ENCODE measurements at places on chromosomes 3 and 15.
A peak's percentile ranks its signal among the peaks of the same experiment; 100 is the strongest.

- no peak for DNase-seq
Observed at GRCh38 chr3:51510996-51511395, 11.2 kb upstream of the DCAF1 start.

- peak; percentile 27 for DNase-seq
Observed at GRCh38 chr3:81302045-81302444, 459.4 kb downstream of the GBE1 start.

DNA sequence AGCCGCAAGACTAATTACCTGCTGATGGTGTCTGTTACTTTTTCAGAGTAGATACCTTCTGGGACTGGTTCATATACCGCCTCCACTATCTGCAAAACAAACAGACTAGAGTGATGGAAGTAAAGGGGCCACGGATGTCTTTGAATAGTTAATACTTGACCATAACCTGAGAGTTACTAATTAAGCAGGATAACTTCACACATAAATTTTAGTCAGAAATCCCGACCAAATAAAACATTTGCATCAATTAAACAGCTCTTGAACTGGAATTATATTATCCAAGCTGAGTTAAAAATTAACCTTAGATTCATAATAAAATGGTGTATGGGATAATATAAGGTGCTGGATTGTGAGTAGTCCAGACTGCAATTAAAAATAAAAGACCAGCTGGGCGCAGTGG lies 167.7 kb downstream of the NEK10 start:
- DNase-seq: no peak

DNA sequence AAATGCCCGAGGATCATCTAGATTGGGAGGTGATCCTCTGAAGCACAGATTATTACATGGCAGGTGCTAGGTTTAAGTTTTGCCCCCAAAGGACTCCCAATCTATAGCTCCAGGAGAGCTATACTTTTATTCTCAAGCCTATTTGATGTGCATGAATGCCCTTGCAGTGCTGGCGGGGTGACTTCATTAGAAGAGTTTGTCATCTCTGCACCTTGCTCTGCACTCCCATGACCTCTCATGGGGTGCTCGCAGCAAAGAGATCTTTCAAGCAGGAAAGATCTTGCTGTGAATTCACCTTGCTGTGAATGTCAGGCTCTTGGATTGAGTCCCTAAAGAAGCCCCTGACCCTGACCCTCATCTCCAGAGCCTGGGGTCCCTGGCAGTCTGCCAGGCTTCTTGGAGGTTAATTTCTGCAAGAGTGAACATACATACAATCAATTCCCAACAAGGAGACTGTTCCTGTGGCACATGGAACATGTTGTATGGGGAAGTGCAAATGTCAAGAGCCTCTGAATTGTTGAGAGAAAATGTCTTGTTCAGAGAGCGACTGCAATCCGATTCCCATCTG lies 45.9 kb downstream of the FAM43A start:
- no peak for DNase-seq

DNA sequence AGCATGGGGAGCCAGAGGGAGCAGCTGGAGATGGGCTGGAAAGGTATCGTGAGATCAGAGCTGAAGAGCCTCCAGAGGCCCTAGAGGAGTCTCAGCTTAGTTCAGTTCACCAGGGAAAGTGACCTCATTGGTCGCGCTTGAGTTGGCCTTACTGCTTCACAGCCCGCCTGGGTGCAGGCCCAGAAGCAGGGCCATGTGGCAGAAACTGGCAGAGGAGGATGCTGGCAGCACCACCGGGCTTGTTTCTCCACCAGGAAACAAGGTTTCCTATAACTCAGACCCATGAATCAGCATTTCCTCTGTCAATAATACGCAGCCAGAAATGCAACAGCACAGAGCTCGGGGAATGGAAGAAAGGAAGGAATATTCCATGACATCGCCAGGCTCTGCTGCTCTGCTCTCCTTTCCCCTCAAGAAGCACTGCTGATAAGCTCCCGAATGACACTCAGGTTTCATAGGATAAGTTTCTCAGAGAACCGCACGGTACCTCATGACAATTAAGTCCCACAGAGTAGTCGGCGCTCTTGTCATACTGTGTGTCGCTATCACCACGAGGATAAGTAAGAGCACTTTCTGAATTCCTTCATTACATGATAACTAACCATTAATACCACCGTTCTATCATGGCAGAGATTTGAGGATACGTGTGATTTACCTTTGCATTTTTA lies 147.1 kb upstream of the LPP start:
- DNase-seq: no peak

All from left renal cortex interstitium (tissue), 4 donors.